ENCODE measurements at places on chromosomes 1 and 21.
A peak's percentile ranks its signal among the peaks of the same experiment; 100 is the strongest.

DNA sequence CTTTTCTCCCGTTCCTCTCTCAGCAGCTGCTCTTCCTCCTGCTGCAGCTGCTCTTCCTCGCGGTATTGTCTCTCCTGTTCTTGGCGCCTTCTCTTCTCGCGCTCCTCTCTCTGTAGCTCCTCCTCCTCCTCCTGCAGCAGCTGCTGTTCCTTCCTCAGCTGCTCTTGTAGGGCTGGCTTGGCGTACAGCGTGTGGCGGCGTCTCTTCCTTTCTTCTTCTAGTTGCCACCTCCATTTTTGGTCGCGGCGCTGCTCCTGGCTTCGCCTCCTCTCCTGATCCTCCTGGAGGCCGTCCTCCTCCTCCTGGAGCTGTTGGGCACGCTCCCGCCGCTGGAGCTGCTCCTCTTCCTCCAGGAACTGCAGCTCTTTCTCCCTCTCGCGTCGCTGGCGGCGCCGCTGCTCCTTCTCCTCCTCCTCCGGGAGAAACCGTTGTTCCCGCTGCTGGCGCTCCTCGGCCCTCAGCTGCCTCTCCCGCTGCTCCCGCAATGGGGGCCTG lies 4.8 kb downstream of the TCHH start:
- DNase-seq, result no peak

- no peak for DNase-seq
These were observed 56.2 kb upstream of the PRRC2C start for GRCh38 chr1:171429137-171429536.

DNA sequence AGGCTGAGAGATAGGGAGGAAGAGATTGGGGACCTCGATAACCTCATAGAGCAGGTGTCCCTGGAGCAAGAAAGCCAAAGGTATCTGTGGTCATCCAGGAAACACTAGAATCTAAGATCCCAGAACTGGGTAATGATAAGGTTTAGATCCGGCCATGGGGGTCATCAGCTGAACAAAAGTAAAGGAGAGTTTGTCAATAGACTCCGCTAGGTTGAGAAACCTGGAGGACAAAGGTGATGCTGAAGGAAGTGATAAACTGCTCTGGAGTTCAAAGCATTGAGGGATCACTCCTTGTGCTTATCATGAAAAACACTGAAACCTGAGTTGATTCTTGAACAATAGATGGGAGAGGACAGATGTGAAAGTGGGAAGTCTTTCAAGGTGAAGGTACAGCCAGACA lies 59.5 kb upstream of the SLC2A1 start:
- DNase-seq, result no peak

DNA sequence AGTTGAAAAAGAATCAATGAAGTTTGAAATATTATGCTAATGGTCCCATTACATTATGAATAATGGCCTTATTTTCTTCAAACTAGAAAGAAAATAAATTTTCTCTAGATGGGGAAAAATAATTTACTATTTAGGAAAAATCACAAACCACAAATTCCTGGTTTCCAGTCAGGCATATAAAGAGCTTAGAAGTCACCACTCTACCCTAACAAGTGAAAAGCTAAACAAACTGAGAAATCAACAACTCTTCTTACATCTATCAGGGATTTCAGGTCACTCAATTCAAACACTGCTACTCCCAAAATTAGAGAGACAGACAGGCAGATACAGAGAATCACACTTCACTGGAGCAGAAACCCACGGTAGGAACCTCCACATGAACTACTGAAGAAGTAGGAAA lies 82.1 kb upstream of the LRRC7 start:
- DNase-seq, result no peak

DNA sequence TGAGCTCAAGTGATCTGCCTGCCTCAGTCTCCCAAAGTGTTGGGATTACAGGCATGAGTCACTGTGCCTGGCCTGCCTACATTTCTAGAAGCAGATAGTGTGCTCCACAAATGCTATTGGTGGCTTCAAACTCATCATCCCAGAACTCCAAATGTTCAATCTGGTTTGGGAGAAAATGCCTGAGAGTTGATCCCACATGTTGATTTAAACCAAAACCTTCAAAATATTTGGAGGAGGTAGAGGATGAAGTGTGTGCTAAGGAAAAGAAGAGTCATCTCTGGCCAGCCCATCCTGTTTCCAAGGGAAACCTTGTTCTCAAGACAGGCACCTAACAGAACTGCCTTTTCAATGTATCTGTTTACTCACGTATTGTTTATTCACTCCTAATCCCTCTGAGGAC lies 55.4 kb upstream of the GRHL3 start:
- DNase-seq, result no peak

DNA sequence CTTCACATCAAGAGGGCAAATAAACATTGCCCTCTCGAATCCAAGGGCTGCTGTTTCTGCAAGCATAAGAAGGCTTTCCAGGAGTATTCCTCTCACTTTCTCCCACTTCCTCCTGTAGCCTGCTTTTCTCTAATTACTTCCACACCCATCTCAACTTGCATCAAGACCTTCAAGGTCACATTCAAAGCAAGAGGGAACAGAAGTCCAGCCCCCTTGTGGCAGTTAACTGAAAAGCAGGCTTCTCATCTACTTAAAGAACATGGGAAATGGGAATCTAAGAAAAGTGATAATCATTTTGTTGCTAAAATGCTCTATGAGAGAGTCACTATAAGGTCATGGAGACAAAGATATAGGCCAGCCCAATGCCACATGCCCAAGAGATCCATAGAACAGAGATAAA lies 874.4 kb downstream of the KCNT2 start:
- DNase-seq, result no peak

DNA sequence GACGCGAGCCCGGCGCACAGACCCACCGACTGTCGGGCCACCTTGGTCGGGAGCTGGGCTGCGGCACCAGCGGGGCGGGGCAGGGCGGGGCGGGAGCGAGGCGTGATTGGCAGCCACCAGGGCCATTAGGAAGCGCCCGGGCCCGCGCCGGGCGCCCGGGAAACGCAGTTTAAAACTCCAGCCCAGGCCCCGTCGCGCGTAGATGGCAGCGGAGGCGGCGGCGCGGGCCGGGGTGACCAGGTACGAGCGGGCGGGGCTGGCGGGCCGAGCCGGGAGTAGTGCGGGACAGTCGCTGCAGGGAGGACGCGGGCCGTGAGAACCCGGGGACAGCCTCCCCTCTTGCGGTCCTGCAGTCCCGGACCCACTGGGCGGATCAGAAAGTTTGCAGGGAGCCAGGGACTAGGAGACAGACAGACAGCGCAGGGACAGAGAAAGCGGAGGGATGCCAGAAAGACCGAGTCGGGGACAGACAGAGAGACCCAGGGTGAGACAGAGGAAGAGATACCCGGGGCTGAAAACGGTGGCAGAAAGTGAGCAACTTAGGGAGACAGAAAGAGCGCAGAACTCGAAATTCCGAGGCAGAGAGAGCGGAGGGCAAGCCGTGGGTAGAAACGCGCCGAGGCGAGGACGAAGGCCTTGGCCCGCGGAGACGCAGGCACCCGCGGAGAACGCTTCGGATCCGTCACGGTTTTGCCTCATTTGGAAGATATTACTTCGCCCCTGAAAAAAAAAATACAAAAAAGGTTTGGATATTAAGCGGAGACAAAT lies at the start of gene DMBX1:
Gene DMBX1 (plus strand): TSS at position 199 of the 768 bp plus-strand sequence. CDS start 17,175 bp downstream, outside the sequence.
- DNase-seq, result peak; percentile 30

DNA sequence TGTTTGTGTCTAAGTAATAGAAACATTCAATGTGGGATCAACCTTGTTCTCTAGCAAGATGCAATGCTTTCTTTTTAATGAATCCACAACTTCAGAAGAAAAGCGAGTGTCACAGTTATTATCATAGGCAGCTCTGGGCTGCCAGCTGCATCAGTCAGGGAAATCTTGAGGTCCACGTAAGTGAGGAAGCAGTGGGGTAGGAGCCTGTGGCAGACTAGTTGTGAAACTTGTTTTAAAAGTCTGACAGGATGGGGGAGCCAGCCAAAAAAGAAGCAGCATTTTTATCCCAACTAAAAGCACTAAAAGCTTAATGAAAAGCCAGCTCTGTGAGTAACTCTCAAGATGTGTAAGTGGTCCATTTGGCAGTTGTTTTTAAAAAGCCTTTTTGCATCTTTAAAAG lies 113.1 kb downstream of the ZNF326 start:
- no peak for DNase-seq

GRCh38 chr1:2966449-2967328 lies 54.6 kb upstream of the ACTRT2 start:
- DNase-seq, result no peak

- DNase-seq, result no peak
These were observed 77.6 kb downstream of the RPS6KA1 start for GRCh38 chr1:26607186-26607585.

GRCh38 chr1:234911787-234912186 lies 216.8 kb downstream of the TOMM20 start:
- DNase-seq, result peak; percentile 33

DNA sequence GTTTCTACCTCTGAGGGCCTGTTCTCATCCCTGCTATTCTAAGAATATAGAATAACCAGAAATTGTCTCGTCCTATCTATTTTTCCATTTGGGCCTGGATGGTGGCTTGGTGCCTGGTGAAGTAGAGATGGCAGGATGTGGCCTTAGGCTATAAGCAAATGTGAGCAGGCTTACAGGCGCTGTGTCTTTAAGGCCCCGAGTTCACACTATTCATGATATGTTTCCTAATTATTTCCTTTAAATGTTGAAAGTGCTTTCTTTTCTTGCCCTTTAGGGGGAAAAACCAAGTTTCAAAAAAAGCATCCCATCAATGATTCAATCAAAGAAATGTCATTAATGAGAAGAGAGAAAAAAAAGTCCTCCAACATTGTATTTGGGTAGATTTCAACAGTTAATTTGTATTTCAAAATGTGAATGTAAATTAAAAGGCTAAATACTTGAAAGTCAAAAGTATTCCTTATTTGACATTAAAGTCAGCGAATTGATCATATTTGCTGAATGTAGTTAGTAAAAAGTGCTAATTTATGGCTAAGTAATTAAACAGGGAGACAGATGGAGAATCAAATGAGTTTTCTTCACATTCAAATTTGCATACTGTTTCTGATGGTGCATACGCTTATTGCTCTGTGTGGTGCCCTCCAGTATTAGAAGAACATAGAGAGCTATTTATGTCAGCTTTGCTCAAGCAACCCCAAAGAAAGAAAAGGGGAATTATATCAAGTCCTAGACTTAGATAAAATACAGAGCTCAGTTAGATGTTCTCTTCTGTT lies 34.0 kb upstream of the HUNK start:
- DNase-seq, result no peak

DNA sequence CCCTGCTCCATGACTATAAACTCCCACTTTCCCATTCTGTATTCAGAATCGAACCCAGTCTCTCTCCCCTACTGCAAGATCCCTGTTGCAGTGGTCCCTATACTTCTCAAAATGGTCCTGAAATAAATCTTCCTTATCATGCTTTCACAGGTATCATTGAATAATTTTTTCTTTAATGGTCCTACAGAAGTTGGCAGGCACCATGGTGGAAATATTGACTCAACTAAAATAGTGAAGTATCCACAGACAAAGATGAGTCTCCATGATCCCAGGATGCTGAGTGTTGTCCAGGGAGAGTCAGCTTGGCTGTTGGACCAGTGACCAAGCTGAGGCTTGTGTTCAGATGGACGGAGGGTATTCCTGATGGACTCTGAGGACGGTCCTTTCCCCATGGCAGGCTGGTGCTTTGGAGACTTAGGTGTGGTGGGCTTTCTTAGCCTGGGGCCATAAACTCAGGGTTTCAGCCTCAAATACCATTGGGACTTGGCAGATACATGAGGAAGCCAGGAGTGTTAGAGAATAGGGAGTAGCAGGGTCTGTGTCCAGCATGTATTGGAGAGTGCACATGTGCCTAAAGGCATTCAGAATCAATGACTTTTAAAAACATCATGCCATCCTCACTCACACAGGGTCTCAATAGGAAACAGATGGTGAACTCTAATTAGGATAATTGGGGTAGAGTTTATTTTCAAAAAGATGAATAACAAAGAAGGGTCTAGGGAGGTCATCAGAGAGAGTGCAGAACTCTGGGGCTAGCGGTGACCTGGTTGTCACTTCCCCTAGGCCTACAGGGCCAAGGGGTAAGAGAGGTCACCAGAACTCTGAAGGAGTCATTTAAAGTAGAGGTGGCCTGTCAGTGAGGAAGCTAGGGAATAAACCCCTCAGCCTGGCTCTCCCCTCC lies 19.8 kb downstream of the TINAGL1 start:
- DNase-seq, result no peak

GRCh38 chr1:26221094-26221493 lies 12.9 kb upstream of the CEP85 start:
- DNase-seq, result no peak

GRCh38 chr1:175408986-175409385 lies 216.4 kb upstream of the KIAA0040 start:
- no peak for DNase-seq

DNA sequence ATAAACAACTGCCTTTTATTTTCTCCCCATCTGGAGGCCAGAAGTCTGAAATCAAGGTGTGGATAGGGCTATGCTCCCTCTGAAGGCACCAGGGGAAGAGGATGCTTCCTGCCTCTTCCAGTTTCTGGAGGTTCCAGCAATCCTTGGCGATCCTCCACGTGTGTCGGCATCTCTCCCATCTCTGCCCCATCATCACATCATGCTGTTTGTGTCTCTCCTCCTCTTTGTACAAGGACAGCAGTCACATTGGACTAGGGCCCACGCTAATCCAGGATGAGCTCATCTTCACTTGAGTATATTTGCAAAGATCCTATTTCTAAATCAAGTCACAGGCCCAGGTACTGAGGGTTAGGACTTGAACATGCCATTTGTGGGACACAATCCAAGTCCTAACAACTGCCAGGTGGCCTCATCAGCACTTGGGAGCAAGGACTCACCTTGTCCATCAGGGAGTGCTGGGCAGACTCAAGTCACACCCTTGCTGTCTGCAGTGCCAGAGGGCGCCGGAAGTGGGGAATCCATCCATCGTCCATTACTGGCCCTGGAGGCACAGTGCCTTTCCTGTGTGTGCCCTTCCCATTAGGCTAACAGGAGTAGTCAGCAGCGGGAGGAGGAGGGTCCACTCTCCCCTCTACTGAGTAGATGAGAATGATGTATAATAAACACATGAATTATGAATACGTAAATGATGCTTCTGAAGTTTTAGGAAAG lies 185.4 kb upstream of the AJAP1 start:
- no peak for DNase-seq

DNA sequence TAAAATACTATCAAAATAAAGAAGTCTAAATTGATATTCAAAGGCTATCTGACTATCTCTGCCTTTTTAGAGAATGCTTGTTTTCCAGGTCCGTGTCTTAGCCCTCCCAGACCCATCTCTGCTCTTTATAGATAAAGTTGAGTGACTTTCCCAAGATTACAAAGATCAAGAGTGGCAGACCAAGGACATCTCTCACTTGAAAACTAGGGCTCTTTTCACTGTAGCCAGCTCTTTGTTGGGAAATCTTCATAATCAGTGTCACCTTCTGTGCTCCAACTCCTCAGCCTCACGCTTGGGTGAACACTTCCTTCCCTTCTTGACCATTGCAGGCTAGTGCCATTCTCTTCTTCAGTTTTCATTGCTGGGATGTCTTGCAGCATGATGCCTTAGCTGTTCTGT lies 211.1 kb downstream of the PBX1 start:
- DNase-seq, result no peak

GRCh38 chr1:168007691-168008090 lies 70.8 kb upstream of the MPC2 start:
- no peak for DNase-seq

DNA sequence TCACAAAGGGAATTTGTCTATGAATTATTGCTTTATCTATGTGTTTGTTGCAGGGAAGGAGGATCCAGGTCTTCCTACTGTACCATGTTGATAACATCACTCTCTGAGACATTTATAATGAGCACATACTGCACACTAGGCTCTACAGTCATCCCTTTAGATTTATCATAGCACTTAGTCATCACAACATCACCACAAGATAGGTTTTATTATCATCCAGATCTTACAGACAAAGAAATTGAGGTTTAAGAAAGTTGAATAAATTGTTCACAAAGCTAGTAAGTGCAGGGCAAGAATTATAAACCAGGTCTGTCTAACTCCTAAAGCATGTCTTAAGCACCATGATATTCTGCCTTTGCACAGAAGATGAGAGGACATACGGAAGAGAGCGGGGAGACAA lies 121.1 kb upstream of the ST6GALNAC5 start:
- no peak for DNase-seq

All from endothelial cell (in vitro differentiated cells).